Endothelial cell of coronary artery (primary cell): ENCODE measurements at places on chromosomes 2 and 18. TPM values are rescaled to one million over a fixed set of nuclear protein-coding genes. Genes with fewer than 3 reads are reported as not detected.

FEV gene
- total RNA-seq = not detected in 2 replicates

MEIS1 gene
- total RNA-seq = 10.5 and 13.6 TPM in 2 replicates

BMP10 gene
- not detected in 2 replicates for total RNA-seq

ASB18 gene
- total RNA-seq = not detected in 2 replicates

STEAP3 gene
- total RNA-seq = 2.4 and 13.3 TPM in 2 replicates

PAX8 gene
- 0.28 TPM in 1 of 2 replicates, not detected in the other for total RNA-seq

ARL6IP6 gene
- total RNA-seq = 17.0 and 20.4 TPM in 2 replicates

DPYSL5 gene
- not detected in 2 replicates for total RNA-seq

DLX1 gene
- total RNA-seq = under 0.01 TPM in 2 replicates

SKOR2 gene
- not detected in 2 replicates for total RNA-seq

CCDC85A gene
- 11.2 and 24.1 TPM in 2 replicates for total RNA-seq

IL36A gene
- 0.09 TPM in 1 of 2 replicates, not detected in the other for total RNA-seq

NAT8 gene
- not detected in 2 replicates for total RNA-seq

AMER3 gene
- not detected in 2 replicates for total RNA-seq

CAVIN2 gene
- total RNA-seq = 93.7 and 128 TPM in 2 replicates

DNAJC5G gene
- not detected in 2 replicates for total RNA-seq

RBM44 gene
- total RNA-seq = 0.47 and 0.81 TPM in 2 replicates

RAB10 gene
- total RNA-seq = 112 and 141 TPM in 2 replicates

FAM117B gene
- 1.4 and 2.4 TPM in 2 replicates for total RNA-seq

CNDP1 gene
- total RNA-seq = not detected in 2 replicates

CMPK2 gene
- total RNA-seq = 1.1 and 1.5 TPM in 2 replicates

STPG4 gene
- 0.09 TPM in 2 replicates for total RNA-seq

OTOF gene
- total RNA-seq = 0.09 TPM in 2 replicates

TCF23 gene
- not detected in 2 replicates for total RNA-seq

CFAP65 gene
- total RNA-seq = under 0.01 TPM in 1 of 2 replicates, not detected in the other

AQP12A gene
- total RNA-seq = not detected in 2 replicates

POTEI gene
- total RNA-seq = 0.09 TPM in 2 replicates

HOXD9 gene
- 0.09 and 0.75 TPM in 2 replicates for total RNA-seq

IL18RAP gene
- not detected in 2 replicates for total RNA-seq

MEP1B gene
- 0.19 TPM in 1 of 2 replicates, not detected in the other for total RNA-seq

OTOS gene
- total RNA-seq = not detected in 2 replicates

DES gene
- total RNA-seq = not detected in 2 replicates

WIPF1 gene
- total RNA-seq = 7.6 and 9.1 TPM in 2 replicates

TNFAIP6 gene
- 0.18 and 1.8 TPM in 2 replicates for total RNA-seq

SLC30A3 gene
- total RNA-seq = not detected in 2 replicates

FAHD2B gene
- 5.8 TPM in 2 replicates for total RNA-seq

CROCC2 gene
- total RNA-seq = not detected in 2 replicates

CCL20 gene
- total RNA-seq = 0.81 and 2.1 TPM in 2 replicates

ATOH8 gene
- total RNA-seq = 3.9 and 13.7 TPM in 2 replicates

COLEC11 gene
- 0.09 and 0.38 TPM in 2 replicates for total RNA-seq

ADRA2B gene
- total RNA-seq = not detected in 2 replicates

RIT2 gene
- total RNA-seq = not detected in 2 replicates

SS18 gene
- 75.4 and 85.4 TPM in 2 replicates for total RNA-seq

MARS2 gene
- total RNA-seq = 4.0 and 4.7 TPM in 2 replicates

CIAO1 gene
- total RNA-seq = 70.8 and 81.8 TPM in 2 replicates

NDC80 gene
- total RNA-seq = 9.8 and 30.7 TPM in 2 replicates
